Activated CD8-positive, alpha-beta memory T cell treated with anti-CD3 and anti-CD28 coated beads for 4 hours (primary cell): ENCODE measurements at places on chromosomes 6 and 20.

DNA sequence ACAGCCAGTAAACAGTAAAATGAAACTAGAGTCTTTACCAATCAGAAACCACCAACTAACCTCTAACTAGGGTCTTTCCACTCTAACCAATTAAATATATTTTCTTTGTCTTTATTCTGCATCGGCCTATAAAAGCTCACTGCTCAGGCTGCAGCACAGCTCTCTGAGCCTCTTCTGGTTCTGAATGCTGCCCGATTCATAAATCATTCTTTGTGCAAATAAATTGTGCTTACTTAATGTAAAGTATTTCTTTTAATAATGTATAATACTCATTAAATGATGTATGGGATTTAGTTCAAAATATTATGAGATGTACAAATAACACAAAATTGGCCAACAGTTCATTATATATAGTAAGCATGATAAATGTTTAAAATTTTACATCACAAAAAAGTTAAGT, 7.9 kb downstream of the IBTK start:
- DNase-seq: no peak

- no peak for DNase-seq
These were observed 393.7 kb downstream of the FRK start for GRCh38 chr6:115666997-115667396.

DNA sequence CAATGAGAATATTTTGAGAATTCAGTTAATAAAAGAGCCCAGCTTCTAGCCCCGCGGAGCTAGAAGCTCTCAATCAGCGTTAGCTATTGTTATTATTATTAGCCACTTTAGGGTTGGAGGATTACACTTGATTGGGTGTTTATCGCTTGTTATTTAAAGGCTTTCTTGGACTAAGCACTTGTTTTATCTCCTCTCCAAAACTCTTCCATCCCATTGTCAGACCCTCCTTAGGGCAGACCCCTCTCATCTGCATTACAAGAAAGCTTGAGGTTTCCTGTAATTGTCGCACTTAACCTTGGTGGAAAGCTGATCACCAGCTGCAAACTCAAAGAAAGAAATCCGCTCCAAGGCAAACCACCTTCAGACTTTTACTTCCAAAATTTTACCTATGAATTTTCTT, 4.8 kb downstream of the DPPA5 start:
- no peak for DNase-seq

GRCh38 chr6:105220186-105220585, 40.4 kb upstream of the POPDC3 start:
- no peak for DNase-seq

GRCh38 chr6:138401960-138402837, 1.8 kb upstream of the HEBP2 start:
- DNase-seq: no peak

- no peak for DNase-seq
These were observed 33.9 kb upstream of the PIM1 start for GRCh38 chr6:37135835-37136694.

- no peak for DNase-seq
These were observed 24.6 kb upstream of the FOXF2 start for GRCh38 chr6:1364791-1365190.
